ENCODE measurements at places on chromosomes 2 and 18.

DNA sequence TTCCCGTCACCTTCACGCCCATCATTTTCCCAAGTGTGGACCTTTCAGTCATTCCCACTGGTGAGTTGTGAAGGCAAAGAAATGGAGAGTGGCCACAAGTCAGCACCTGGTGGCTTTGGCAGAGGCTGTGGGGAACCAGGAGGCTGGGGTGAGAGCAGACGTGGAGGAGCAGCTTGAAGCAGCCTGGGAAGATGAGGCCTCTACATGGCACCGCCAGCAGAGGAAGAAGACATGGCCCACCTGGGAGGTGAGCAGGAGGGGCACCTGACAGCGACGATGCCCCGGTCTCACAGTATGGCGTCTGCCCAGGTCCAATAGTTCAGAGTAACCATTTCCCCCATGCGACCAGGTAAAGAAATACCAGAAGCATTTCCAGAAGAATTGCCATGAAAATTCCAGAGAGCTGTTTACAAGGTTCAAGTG, 69.0 kb downstream of the TPO start:
- DNase-seq, result no peak

DNA sequence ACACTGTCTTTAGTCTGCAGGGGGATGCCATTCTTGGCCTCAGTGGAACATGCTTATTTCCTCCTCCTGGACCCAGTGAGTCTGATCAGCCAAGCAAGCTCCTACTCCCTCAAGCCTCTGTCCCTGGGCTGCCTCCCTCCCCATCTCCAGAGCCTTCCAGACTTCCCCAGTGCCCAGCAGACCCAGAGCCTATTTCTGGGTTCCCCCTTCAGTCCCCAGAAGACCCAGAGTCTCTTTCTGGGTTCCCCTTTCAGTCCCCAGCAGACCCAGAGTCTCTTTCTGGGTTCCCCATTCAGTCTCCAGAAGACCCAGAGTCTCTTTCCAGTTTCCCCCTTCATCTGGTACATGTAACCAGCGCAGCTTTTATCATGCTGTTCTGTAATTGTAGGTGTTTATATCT, 17.0 kb upstream of the PKDCC start:
- no peak for DNase-seq

- DNase-seq, result no peak
These were observed 487.5 kb downstream of the DLGAP1 start for GRCh38 chr18:3967359-3968180.

GRCh38 chr2:70946832-70947442, 11.2 kb downstream of the ATP6V1B1 start:
- DNase-seq, result no peak

- DNase-seq, result no peak
These were observed 59.2 kb upstream of the SLC5A7 start for GRCh38 chr2:107927034-107927534.

DNA sequence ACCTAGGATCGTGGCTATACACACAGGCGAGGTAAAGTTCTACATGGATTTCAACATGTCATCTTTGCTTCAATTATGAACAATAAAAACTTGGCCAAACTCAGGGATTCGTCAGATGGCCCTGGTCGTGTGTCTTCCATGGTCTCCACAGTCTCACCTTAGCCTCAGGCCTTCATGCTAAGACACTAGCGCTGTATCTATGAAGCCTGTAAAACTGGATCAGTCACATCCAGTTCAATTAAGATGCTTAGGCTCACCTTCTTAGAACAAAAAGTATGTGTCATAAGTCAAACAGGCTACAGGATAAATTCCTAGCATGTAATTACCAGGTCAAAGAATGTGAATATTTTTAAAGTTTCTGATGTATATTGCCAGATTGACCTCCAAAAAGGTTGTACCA, 113.7 kb upstream of the NRP2 start:
- no peak for DNase-seq

DNA sequence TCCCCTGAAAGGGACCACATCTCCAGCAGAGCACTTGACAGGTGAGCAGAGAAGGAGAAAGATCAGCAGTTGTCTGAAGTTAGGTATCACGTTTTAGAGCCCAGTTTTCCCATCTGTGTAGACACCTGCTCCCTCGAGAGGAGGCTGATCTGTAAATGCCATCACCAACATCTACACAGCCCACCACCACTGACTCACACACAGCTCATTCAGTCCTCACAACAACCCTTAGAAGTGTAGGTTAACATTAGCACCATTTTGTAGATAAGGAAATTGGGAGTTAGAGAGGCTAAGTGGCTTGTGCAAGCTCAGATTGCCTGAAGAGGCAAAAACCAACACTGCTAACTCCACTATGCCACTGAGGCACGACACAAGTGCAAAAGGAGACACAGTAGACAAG, 37.2 kb upstream of the STAT1 start:
- DNase-seq, result no peak

DNA sequence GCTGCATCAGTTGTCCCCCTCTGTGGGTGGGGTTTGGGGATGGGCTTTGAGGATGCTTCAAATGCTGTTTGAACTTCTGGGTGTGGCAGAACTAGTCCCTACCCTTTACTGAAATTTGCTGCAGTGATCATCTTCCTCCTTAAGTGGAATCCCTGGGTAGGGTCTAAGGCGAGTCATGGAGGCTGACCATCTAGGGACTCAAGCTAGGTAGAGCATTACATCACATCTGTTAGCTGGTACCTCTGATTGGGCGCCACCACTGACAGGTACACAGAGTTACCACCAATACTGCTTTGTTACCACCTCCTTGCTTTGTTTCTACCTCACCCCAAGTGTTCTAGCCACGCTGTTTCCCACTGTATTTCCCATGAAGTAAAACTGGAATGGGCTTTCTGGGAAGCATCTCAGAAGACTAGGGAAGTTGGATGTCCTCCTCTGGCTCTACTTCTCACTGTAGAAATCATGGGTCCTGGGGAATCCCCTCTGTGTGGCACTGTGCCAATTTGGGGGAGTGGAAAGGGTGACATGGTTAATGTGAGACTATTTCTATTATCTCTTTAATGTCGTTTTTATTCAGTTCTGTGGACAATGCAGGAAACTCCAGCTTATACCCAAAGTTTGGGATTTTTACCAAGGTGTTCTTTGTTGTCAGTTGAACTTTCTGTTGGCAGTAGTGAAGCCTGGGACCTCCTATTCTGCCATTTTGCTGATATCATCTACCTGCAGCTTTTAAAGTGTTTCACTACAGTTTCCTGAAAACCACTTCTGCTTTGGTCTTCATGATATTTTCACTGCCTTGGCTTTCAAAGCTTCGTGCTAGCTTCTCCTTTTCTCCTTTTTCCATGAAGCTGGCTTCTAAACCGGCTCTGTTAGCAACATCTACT, 14.5 kb upstream of the SULT1C4 start:
- DNase-seq, result no peak

DNA sequence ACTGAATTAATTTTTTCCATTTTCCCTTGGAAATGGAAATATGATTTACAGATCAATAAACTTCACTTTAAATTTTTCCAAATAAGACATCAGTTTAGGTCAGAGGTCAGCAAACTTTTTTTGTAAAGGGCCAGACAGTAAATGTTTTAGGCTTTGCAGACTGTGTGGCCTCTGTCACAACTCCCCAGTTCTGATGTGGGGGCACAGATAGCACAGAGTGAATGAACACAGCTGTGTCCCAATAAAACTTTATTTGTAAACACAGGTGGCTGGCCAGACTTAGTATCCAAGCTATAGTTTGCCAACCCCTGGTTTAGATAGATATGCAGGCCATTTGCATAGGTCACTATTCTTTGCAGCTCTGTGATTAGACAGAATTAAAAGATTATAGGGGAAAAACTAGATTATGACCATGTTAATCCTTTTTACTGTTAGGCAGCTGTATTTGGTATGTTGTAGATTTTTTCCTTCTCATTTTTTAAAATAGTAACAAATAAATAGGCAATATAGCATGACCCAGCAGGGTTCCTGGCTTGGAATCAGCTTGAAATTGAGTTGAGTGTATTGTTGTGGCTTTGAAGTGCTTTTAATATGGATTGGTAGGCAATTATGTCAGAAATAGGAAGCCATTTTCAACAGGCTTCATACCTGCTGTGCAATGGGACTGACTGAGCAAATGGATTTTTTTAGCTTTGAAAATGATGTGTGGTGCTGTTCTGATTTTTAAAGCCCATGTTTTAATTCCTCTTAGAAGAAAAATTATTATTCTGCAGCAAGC, 59.7 kb downstream of the WDSUB1 start:
- no peak for DNase-seq

- peak; percentile 53 for DNase-seq
These were observed 159.2 kb downstream of the BCL2 start for GRCh38 chr18:63160172-63160995.

DNA sequence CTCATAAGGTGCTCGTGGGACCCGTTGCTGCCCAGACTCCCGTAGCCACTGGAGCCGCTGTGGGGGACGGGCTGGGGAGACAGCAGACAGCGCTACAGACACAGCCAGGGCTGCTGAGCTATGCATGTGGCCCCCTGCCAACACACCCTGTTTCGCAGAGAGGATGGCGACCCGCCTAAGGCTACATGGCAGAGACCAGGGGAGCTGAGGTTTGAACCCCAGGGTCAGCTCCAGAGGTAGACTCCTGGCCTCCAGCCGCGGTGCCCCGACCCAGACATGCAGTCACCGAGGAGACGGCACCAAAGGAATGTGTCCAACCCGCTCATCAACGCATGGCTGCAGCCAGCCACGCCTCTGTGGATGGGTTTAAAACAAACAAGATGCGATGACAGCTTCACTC, 21.0 kb upstream of the HES6 start:
- DNase-seq, result no peak

GRCh38 chr2:69191634-69192033, 178.7 kb downstream of the ANTXR1 start:
- no peak for DNase-seq

- peak; percentile 45 for DNase-seq
These were observed 44.0 kb downstream of the GNAL start for GRCh38 chr18:11733031-11733430.

DNA sequence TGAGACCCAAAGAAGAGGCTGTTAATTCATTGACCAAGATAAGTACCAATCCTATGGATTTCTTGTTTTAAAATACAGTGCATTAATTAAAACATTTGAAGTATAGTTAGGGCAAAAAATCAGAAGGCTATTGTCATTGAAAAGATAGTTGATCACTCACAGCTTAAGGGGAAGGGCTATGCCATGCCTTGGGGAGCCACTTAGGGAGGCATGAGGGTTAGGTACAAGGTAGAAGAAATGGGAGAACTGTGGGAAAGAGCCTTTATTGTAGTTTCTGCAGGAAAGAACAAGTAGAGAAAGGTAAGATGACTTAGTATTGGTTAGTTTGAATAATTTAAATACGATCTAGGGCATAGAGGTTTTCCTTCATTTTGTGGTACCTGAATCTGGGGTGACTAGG, 1285.5 kb upstream of the TMEFF2 start:
- DNase-seq, result no peak

- DNase-seq, result no peak
These were observed 147.6 kb downstream of the HDAC4 start for GRCh38 chr2:239253264-239253663.

DNA sequence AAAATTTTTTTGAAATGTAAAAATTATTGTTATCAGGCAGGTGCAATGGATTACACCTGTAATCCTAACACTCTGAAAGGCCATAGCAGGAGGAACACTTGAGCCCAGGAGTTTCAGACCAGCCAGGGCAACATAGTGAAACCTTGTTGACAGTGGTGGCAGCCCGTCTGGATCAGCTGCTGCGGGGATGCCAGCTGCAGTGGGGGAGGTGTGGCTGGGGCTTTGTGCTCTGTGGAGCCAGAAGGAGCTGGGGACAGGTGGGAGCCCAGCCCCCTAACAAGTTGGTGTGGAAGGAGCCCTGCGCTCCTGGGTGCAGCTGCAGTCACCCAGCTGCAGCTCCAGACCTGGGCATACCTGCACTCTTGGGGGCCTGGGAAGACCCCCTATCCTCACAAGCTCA, 182.4 kb upstream of the MC4R start:
- DNase-seq, result no peak

- DNase-seq, result no peak
These were observed 476.3 kb downstream of the TRIB2 start for GRCh38 chr2:13193075-13193474.

GRCh38 chr2:128984081-128984480, 665.4 kb upstream of the HS6ST1 start:
- DNase-seq, result no peak

DNA sequence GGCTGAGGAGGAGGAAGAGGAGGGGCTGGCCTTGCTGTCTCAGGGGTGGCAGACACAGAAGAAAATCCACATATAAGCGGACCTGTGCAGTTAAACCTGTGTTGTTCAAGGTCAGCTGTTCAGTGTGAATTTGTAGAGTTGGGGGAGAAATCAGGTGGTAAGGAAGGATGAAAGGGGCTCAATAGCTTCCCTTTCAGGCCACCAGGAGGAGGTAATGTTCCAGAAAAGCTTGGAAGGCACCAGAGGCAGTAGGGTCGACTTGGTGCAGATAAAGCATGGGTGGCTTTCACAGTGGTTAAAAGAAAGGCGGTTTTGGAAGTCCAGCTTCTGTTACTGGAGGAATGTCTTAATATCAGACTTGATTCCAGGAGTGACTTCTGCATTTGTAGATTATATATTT, 167.4 kb downstream of the THSD7B start:
- DNase-seq, result no peak

- no peak for DNase-seq
These were observed 6.7 kb upstream of the PARD6G start for GRCh38 chr18:80253871-80254492.

All from stimulated activated naive CD4-positive, alpha-beta T cell treated with Interleukin-2 at 50 U/mL for 16 hours (primary cell).